ENCODE measurements at places on chromosomes 4 and X.

DNA sequence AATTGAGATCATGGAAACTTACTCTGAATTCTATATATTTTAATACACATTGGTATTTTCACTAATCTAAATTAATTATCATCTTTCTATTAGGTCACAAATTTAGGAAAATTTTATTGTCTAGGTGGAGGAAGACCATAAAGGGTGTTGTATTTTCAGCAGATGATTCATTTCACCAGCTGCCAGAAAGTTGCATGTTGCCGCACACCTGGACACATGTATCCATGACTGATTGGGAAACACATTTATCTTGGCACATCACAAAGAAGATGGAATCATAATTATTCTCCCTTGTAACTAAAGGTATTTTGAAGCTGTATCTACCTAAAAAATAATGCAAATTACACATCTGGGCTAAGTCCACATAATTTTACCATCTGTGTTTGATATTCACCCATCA is 33.1 kb downstream of the SLC7A11 start:
- no peak for DNase-seq

GRCh38 chr4:35300996-35301774 is 943.1 kb downstream of the ARAP2 start:
- DNase-seq = no peak

DNA sequence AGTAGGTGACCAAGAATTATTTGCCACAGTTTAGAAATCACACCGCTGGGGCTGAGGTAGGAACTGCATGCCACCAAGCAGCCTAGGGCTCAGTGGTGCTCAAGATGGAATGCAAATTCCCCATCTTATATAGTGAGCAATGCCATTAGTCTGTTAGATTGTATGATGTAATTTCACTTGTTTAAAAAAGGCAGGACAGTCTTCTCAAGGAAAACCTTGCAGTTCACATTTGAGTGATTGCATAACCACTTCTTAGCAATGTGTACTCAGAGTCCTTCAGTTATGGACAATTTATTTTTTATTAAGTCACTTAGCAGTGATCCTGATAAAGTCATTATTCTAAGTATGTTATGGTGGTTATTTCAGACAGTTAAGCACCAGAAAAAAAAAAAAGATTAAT is 142.9 kb upstream of the SFRP2 start:
- DNase-seq = no peak

DNA sequence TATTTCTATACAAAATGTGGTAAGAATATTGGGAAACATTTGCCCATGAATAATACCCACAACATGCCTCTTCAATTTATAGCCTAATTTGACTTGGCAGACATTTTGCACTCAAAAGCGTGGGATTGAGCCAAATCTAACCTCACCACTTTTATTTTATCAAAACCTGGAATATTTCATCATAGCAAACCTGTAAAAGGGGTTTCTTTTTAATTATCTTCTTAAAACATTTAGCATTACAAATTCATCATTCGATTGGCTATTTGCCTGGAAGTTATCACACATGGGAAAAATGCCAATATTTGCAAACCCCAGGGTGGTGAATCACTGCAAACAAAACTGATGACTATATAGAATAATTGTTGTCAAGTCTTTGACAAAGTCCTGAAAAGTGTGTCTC is 56.2 kb downstream of the VCX3B start:
- no peak for DNase-seq

- no peak for DNase-seq
These were observed 25.4 kb downstream of the CLCN5 start for GRCh38 chrX:49947781-49948180.

- DNase-seq = no peak
These were observed 172.2 kb upstream of the CXCL13 start for GRCh38 chr4:77433418-77433733.

DNA sequence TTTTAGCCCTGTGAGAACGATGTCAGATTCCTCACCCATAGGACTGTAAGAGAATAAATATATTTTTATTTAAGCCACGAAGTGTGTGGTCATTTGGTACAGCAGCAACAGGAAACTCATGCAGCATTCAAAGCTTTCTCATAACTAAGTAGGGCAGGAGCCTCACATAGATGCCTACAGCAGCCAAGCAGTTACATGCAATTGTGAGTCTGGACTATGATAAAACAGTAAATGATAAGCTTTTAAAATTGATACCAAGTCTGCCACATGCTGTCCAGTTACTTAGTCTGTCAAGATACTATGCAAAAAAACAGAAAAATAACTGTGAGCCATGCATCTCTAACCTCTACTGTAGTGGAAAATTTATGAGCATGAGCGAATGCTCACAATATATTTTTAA is 359.6 kb downstream of the HS3ST1 start:
- no peak for DNase-seq

DNA sequence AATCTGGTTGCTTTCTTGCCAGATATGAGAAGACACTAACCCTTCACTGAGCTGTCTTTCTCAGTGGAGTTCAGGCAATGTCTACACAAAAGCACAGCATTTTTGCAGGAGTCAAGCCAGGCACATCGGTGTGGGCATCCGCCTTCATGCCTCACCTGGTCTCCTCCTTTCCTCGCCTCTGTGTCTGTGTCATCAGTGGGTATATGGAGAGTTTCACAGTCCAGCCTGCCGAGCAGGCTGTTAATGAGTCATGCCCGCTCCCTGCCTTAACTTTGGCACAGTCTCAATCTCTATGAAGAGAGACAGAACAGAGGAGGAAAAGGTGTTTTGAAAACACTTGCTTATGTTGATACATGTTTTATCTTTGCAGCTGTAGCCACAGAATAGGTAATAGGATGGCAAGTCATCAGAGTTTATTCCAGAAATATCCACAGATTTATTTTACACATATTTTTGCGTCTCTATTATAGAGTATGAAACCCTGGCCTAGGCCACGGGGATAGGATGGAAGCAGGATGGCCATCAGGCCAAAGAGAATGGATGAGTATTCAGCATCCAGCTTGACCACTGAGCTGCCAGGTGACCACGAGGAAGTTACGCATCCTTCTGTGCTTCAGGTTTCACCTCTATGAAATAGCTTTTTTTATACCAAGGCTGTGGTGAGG is 32.8 kb upstream of the MAML3 start:
- DNase-seq = no peak
